T-cell (primary cell): ENCODE measurements at places on chromosomes 12 and 14. TPM values are rescaled to one million over a fixed set of nuclear protein-coding genes. Genes with fewer than 3 reads are reported as not detected.

DNA sequence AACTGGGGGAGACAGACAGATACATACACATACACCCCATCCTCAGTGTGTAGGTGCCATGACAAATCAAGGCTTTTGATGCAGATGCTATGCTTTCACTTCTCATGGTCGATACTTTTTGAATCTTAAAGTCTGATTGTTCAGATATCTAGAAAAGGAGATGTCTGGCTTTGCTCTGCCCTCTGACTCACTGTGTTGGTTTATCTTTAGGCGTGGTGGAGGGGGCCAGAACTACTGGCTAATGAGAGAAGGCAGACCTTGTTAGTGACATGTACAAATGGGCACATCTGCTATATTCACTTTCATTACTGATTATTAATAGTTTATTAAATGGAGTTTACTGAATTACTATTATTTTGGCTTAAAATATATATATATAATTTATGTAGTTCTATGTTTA is 444.3 kb upstream of the RGS6 start:
- no peaks in the 10 kb centered on the region for H3K36me3 ChIP-seq
- no peak overlapping the region for H3K4me3 ChIP-seq
- DNase-seq: no peak
- H3K4me1 ChIP-seq: no peaks in the 10 kb centered on the region
- H3K27ac ChIP-seq: no peak overlapping the region
- no peaks in the 10 kb centered on the region for H3K27me3 ChIP-seq

DNA sequence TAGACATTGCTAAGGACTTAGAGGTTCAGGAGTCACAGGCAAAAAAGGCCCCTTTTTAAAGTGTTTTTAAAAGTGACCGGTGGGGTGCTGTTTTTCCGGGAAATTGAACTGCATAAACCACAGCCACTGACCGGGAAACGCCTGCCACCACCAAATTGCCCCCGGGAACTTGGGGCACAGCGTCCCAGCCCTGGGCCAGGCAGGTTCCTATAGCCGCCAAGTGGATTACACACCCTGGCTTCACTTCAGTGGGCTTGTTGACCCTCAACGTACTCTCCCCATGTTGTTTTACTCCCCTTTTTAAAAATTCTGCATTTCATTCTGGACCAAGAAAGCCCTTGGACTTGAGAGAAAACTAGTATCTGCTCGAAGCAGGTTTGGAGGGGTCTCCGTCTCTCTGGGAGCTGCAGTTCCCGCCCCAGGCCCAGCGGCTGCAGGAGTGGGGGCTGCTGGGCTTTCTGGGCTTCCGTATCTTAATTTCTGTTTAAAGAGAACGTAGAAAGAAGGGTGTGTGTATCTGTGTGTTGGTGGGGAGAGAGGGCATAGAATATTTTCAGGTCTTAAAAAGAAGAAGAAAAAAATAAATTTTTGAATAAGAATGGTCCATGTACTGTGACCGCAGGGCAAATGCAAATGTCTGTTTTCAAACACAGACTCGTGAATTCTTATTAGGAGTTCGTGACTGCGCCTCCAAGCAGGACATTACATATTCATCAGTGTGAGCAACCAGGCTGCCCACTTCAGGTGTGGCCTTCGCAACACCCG is 82.9 kb downstream of the PAPOLA start:
- H3K36me3 ChIP-seq: no peaks in the 10 kb centered on the region
- H3K27ac ChIP-seq: no peak overlapping the region
- H3K4me3 ChIP-seq: no peak overlapping the region
- DNase-seq: no peak
- peaks cover 3% of the 10 kb centered on the region for H3K4me1 ChIP-seq

DNA sequence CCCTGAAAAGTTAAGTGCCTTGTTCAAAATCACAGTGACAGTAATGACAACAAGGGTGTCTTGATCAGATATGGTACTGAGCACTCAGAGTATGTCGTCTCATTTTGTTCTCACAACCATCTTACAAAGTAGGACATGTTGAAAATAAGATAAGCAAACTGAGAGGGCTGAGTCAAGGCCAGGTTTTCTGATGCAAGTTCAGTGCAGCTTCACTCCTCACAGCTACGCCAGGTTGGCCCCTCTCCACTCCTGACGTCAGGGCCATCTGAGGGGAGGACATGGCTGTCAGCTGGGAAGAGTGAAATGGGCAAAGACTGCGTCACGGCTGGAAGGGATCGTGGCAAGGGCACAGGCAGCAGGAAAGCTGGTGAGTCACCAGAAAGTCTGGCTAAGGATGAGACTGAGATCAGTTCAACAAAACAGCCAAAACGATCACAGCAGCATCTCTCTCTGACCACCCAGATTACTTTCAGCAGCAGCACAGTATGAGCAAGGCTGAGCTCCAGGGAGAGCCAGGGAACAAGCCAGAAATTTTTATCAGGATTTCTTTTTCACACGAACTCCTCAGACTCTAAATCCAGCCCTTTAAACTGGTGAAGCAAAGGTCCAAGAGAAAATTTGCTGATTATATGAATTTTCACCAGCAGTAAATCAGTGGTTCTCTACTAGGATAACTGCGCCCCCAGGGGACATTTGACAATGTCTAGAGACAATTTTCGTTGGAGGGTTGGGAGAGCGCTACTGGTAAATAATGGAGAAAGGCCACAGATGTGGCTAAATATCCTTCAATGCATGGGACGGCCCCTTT is 297.9 kb upstream of the AMIGO2 start:
- no peak overlapping the region for H3K27ac ChIP-seq
- no peaks in the 10 kb centered on the region for H3K36me3 ChIP-seq
- no peak for DNase-seq
- H3K27me3 ChIP-seq: no peaks in the 10 kb centered on the region
- H3K4me3 ChIP-seq: no peak overlapping the region

DNA sequence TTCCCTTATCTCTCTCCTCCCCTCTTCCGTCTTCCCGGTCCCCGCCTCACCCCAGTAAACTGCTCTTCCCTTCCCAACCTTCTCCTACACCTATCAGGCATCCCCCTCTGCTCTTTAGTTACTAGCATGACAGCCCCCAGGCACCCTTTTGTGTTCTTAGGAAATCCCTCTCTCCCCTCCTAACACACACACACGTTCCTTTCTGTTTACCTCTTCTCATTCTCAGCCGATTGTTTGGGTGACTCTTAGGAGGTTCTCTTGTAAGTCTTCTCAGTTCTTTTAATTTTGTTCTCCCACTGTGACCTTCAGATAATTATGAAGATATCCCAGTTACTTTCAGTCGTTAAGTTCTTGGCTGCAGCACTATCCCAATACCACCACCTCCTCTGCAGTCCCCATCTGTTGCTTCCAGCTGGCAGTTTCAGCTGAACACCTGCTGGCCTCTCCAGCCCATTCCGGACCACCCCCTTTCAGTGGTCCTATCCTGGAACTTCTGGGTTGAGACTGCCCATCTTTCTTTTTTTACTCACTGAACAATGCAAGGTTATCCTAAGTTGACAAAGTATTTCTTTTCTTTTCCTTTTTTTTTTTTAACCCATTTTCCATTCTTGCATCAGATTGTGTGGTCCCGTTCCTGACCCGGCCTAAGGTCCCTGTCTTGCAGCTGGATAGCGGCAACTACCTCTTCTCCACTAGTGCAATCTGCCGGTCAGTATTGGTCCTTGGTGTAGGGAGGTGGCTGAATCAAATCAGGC is 711 bp downstream of the MARS1 start:
- no peak for DNase-seq

DNA sequence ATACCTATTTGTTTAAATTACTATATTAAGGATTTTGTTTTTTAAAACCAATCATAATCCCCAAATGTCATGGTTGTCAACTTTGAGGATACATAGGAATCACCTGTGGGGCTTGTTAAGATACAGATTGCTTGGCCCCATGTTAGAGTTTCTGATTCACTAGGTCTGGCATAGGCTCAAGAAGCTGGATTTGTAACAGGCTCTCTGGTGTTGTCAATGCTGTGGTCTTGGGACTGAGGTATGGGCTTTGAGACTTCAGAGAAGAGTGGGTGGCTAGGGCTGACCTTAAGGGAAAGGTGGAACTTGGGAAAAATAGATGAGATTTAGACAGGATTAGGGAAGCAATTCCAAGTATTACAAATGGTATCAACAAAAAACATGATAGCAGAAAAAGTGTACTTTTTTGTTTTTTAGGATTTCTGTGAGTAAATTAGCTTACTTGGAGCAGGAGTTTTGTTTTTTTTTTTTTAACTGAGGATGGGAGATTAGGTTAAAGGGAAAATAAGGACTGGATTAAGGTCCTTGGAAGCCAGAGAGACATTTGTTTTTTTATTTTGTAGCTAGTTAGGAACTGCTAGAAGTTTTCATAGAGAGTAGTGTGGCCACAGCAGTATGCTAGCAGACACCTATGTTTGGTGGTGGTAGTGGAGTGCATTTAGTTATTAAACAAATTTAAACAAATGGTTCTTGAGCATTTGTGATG is 88.6 kb downstream of the RAD51B start:
- no peak overlapping the region for H3K27ac ChIP-seq
- no peak for DNase-seq
- no peaks in the 10 kb centered on the region for H3K36me3 ChIP-seq
- no peaks in the 10 kb centered on the region for H3K27me3 ChIP-seq
- no peaks in the 10 kb centered on the region for H3K4me1 ChIP-seq

FRMD6 gene
- total RNA-seq: 1.9 TPM
